ENCODE measurements at places on chromosomes 1 and 21. TPM values are rescaled to one million over a fixed set of nuclear protein-coding genes. Genes with fewer than 3 reads are reported as not detected.

The RGSL1 gene
- not detected for total RNA-seq

The KRTAP12-2 gene
- not detected for total RNA-seq

The C1QC gene
- not detected for total RNA-seq

The ASCL5 gene
- total RNA-seq = not detected

The PLD5 gene
- total RNA-seq = 0.03 TPM

The ELAPOR1 gene
- total RNA-seq = not detected

The GIPC2 gene
- 0.10 TPM for total RNA-seq

The DCST2 gene
- not detected for total RNA-seq

The HAO2 gene
- total RNA-seq = not detected

The SAMD13 gene
- 0.15 TPM for total RNA-seq

The BEND5 gene
- not detected for total RNA-seq

The AMY1A gene
- total RNA-seq = not detected

The SPRR2G gene
- total RNA-seq = not detected

The ERO1B gene
- 0.86 TPM for total RNA-seq

The S100A7A gene
- total RNA-seq = not detected

The OR14I1 gene
- not detected for total RNA-seq

The FMO2 gene
- total RNA-seq = not detected

The SLC6A9 gene
- 1.6 TPM for total RNA-seq

The LCE1B gene
- total RNA-seq = not detected

The ATG4C gene
- 5.1 TPM for total RNA-seq

All from MG63 (cell line).